ENCODE measurements at places on chromosomes 1 and 21.

DNA sequence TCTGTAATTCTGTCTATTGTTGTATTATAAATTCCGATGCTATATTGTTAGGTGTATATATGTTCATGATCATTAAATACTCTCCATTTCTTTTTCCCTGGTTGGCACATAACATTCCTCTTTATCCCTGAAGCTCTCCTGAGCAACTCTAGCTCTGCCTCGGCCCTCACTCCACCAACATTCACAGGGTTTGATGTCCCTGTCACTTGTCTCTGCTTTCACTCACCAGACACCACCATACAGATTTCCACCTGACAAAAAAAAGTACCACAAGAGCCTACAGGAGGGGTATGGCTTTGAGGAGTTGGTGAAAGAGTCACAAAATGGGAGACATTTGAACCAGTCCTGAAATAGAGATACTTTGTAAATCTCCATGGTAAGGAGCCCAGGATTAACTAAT is 8.8 kb upstream of the TSPEAR start:
- DNase-seq = no peak

GRCh38 chr1:8381618-8382017 is 63.7 kb downstream of the SLC45A1 start:
- no peak for DNase-seq

DNA sequence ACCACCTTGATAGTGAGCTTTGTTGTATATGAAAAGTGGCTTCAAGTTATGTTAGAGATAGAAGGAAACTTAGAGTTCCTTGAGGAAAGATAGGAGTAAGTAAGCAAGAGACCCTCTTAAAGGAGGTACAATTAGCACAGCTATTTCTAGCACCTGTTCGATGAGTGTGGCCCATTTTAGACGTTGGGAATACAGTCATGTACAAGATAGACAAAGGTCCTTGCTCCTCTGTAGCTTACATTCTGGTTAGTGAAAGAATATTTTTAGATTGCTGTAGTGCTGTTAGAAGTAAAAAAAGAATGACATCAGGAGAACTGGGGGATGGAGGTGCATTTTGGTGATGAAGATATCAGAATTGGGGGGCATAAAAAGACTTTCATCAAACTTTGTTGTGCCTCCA is 47.5 kb downstream of the MRPS6 start:
- no peak for DNase-seq

DNA sequence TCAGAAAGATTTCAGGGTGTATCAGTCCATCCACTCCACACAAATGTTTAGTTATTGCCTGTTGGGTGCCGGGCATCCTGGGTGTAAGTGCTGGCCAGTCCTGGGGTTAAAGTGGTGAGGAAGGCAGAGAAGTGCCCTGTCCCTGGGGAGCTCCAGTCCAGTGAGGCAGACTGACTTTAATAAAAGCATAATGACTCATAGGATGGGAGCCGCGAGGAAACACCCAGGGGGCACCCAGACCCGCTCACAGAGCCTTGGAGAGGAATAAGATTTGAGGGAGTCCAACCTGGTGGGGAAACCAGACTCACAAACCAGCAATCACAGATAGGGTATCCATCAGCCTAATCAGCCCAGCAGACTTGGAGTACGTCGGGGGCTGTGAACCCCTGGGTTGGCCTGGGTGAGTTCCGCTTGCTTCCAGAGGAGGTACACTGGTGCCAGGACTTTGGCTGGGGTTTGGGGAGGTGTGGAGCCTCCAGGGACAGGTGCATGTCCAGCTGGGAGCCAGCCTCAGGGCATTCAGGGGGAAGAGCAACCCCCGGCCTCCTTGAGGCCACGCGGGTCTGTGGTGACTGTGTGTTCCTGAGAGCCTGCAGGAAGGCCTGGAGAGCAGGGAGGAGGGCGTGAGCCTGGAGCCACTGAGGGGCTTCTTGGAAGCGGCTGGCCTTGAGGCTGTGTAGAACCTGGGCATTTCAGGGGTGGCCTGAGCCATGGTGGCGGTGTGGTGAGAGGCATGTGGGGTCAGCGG is 3.7 kb downstream of the PEAR1 start:
- DNase-seq = no peak

DNA sequence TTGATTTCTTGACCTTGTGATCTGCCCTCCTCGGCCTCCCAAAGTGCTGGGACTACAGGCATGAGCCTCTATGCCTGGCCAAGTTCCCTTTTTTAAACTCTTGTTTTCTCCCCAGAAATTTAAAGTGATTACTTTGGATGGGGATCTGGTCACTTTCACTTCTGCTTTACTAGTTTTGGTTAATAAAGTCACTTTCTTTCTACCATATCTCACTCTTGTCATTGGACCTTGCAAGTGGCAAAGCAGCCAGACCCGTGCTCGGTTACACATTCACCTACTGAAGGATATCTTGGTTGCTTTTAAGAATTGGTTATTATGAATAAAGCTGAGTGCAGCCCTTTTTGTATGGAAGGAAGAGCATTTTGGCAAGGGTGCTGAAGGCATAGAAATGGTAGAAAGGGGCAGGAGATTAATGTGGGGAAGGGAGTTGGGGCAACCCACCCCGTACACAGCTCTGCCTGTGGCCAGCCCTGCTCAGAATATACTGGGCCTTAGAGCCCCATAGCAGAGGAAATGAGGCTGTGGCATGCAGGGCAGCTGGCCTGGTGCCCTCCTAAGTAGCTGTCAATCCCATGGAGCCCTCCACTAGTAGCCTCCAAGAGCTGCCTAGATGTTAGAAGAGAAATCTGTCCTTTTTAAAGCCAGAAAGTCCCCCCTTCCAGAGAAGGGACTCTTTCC is 40.7 kb downstream of the CD2 start:
- no peak for DNase-seq

DNA sequence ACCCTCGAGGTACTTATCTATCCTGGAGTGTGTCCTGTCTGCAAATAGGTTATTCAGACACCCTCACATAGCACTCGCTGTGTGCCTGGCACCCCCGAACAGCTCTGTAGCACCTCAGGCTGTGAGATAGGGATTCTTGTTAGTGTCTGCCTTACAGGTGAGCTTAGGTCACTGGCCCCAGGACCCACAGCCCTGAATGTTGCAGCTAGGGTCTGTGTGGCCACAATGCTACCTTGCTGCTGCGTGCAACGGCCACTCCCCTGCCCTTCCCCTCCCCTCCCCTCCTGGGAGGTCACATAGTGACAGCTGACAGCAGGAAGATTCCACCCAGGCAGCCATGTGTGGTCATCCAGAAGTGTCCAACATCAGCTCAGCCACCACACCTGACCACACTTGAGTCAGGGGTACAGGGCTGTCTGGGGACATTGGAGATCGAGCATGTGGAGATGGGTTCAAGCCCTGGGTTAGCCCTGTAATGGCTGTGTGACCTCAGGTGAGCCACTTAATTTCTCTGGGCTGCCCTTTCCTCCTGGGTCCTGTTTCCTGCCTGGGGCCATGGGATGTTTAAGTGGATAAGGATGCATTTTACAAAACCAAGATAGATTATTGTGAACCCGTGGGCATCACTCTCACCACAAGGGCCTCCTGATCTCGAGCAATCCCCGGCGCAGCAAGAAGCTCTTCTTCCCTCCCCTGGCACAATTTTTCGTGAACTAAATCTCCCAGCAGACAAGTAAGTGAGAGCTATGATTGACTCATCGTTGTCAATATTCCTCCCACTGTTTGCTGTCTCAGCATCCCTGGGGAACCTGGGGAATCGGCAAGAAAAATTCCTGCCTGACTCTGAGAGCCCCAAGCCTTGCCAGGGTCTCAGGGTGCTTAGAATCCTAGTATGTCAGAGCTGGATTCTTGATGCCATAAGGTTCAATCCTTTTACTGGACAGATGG is 208.7 kb downstream of the PTPRU start:
- DNase-seq = no peak

GRCh38 chr1:226954777-226955176 is 14.7 kb downstream of the COQ8A start:
- DNase-seq = no peak

DNA sequence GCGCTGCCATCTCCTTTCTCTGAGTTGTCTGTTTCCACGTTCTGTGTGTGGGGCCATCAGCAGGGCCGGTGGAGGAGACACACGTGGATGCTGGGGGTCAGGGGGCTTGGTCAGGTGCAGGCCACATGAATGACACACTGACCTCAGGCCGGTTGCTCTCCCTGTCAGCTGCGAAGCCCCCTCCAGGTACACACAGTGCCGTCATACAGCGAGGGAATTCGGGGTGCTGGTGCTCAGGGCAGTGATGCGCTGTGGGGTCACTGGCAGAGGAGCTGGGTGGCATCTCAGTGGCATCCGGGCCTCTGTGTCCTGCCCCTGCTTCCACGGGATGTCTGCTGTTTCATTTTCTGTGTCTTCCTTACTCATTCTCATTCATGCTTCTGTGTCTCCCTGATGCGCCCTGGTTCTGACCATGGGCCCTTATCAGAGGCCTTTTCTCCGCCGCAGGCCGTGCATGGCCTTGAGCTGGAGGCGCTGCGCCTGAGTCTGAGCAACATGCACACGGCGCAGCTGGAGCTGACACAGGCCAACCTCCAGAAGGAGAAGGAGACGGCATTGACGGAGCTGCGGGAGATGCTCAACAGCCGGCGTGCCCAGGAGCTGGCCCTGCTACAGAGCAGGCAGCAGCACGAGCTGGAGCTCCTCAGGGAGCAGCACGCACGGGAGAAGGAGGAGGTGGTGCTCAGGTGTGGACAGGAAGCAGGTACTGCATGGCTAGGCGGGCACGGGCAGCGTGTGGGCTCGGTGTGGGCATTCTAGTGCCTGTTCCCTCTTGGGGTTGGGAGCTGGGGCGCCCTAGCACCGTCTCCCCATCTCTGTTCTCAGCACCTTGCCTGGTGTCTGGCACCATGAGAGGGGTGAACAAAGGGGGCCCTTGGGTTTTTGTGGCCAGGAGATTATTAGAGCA is 22.6 kb downstream of the PCNT start:
- DNase-seq = no peak

GRCh38 chr1:15152318-15153183 is 996 bp upstream of the TMEM51 start:
- no peak for DNase-seq

DNA sequence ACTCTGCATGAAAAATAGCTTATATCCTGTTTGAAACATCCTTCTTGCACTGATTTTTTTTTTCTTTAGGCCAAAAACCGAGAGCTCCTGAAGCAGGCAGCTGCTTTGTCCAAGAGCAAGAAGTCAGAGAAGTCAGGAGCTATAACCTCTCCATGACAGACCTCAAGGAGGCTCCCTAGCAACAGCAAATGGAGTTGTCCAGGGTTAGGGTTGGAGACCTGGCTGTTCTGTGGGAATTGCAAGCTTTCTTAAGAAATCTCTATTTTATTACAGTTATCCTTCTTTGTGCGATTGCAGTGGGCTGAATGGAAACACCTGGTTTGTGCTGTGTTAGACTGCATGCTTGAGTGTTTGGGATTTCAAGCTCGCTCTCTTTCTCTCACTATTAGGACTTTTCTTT is 12.6 kb upstream of the STX12 start:
- no peak for DNase-seq

DNA sequence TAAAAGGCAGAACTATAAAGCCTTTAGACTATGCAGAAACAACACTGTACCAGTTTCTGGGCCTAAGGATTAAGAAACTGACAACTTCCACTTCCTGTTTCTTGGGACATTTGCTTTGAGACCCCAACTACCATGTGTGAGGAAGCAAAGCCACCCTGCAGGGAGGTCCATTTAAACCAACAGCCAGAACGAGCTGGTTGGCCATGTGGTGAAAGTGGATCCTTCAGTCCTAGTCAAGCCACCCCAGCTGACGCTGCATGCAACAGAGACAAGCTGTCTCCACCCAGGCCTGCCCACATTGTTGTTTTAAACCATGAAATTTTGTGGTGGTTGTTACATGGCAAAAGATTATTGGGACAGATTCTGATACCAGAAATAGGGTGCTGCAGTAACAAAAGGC is 31.8 kb upstream of the SLFNL1 start:
- no peak for DNase-seq

DNA sequence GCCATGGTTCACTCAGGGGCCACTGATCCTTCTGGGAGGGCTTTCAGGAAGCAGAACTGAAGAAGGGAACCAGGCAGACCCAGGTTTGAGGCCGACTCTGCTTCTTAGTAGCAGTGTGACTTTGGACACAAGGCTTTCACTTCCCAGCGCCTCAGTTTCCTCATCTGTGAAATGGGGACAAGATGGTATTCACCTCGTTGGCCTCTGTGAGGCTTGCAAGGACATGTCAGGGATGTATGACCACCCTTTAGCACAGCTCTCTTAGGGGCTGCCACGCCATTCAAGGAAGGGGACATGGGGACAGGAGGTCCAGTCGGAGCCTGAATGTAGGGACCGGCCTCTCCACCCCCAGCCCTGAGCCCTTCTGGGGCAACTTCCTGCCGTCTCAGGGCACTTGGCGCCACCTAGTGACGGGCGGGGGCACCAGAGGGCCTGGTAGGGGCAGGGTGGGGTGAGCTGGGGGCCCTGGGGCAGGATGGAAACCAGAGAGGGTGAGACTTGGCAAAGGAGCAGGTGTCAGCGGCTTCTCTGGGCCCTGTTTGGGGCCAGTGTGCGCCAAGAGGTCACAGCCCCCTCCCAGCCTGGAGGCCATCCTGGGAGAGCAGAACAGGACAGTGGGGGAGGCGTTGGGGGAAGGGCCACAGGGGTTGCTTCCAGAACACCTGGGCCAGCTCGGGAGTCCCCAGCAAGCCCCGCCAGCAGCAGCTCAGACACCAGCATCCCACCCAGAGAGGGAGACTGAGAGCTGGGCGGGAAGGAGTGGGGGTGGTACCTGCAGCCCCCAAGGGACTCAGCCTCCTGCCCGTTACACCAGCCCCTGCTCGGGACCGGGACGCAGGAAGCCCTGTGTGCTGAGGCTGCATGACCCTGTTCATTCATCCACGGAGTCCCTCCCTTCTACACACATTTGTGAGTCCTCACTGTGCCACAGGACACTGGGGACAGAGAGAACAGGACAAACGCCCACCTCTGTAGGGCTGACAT is 102.5 kb upstream of the TARDBP start:
- DNase-seq = no peak

DNA sequence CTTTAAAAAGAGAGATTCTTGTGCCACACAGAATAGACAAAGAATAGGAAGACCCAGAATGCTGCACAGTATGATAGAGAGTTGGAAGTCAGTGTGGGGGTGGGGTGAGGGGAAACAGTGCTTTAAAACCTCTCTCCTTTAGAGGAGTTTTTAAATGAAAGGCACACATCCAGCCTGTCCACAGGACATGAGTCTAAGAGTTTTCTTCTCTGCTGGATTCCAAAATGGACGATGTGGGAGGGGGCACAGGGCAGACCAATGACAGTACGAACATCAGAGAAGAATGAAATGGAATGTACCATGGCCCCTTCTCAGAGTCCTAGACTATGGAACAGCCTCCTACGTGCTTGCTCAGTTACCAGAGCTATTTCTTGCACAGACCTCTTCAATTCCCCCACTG is 458.2 kb upstream of the DAB1 start:
- DNase-seq = no peak

- DNase-seq = no peak
Observed at GRCh38 chr1:24383381-24383940, 30.1 kb downstream of the STPG1 start.

DNA sequence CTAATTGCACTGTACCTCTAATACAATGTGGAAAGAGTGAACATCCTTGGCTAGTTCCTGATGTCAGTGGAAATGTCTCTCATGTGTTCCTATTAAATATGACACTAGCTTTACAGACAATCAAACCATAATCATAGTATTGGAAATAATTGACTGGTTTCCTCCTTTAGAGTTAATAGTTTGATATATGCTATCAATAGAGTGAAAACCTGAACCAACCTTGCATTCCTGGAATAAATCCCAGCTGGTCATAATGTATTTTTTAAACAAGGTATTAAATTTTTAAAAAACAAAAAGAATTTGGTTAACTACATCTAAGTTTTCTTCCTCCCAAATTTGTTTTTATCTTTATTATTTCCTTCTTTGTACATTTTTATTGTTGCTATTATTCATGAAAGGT is 226.1 kb downstream of the SLC45A1 start:
- DNase-seq = no peak
